ENCODE measurements at places on chromosomes 13 and 19. TPM values are rescaled to one million over a fixed set of nuclear protein-coding genes. Genes with fewer than 3 reads are reported as not detected.
A peak's percentile ranks its signal among the peaks of the same experiment; 100 is the strongest.

BRCA2 gene
- 3.4 TPM for polyA plus RNA-seq

STAP2 gene
- 53.6 TPM for polyA plus RNA-seq

DNA sequence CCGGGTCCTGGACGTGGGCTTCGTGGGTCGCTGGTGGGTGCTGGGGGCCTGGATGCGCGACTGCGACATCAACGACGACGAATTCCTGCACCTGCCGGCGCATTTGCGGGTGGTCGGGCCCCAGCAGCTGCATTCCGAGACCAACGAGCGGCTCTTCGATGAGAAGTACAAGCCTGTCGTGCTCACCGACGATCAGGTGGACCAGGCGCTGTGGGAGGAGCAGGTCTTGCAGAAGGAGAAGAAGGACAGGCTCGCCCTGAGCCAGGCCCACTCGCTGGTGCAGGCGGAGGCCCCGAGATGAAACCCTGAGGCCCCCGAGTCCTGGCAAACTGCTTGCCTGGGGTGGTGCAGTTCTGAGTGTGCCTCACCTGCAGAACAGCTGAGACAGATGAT lies 787 bp downstream of the TIMM29 start:
- DNase-seq = no peak

- DNase-seq = no peak
Observed at GRCh38 chr13:105598529-105598928, 936.9 kb downstream of the EFNB2 start.

DNA sequence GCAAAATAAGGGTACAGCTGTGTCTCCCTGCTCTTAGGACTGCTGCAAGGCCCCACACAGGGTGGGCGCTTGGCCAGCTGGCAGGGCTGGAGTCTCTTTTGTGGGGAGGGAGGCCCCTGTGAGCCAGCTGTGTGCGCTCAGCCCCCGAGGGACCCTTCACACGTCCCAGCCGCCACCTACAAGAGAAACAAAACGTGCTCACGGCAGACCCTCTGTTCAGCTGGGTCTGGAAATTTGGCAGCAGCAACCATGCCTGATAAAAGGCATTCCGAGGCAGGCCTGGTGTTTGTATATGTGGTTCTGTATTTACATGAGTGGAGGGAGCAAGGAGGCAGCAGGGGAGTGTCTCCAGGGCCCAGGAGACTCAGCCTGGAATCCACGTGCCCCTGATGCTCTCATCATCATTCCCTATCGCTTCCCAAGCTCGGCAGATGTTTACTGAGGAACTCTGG lies 49.7 kb downstream of the CRTC1 start:
- DNase-seq = peak; percentile 54

DNA sequence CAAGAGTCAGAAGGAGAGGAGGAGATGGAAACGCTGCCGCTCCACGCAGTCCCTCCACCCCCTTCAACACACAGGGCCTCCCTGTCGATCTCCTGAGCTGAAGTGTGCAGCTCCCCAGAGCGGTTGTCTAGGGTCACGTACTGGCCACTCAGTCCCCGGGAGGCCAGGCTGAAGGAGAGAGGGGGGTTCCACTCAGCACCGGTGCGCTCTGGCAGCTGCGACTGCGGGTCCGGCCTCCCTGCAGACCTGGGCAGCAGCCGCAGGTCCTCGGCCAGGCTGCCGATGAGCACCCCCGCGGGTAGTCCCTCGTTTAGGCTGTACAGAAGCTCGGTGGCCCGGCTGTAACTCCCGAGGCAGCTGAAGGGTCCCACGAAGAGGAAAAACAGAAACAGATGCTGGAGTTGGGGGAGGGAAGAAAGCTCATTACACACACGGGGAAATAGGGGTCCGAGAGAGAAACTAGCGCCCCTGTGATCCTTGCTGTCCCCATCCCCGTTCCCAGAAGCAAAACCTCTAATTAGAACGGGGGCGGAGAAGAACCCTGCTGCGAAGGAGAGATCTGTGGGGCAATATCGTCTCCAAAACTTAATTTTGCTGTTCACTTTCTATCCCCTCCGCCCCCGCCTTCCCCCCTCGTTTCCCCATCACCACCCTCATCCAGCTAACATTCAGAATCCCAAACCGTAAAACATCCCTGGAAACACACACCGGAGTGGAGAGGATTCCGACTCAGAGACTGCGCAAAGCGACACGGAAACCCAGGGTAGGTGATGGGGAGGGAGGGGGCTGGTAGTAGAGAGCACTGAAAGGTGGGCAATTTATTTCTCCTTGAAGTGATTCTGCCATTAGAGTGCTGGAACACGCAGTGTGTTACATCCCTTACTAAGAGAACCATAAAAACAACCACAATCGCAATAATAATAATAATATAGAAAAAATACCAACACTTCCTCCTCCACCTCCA lies 1.8 kb downstream of the PCDH20 start:
- DNase-seq = no peak
